ENCODE measurements at places on chromosomes 2 and 18.

DNA sequence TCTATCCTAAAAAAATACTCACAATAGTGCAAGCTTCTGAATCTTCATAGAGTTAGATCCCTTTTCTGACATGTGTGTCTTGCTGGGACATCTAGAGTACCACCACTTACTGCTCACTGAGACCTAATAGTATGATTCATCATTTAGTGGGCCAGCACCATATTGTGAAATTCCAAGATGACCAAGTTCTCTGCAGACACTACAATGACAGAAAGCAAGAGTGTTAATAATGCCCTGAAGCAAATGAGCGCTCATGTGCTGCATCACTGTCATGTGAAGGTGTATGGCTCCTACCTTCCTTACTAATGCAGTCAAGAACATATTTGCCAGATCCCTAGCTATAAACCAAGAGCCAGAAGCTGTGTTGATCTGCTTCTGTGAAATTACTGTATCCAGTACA lies 606.2 kb upstream of the NXPH2 start:
- no peak for DNase-seq

GRCh38 chr2:9549420-9549819 lies 6.2 kb downstream of the ADAM17 start:
- no peak for DNase-seq

GRCh38 chr18:8176109-8176508 lies 433.1 kb upstream of the RAB12 start:
- DNase-seq = no peak

GRCh38 chr2:72527424-72527823 lies 298.4 kb downstream of the EXOC6B start:
- DNase-seq = no peak

- DNase-seq = no peak
Observed at GRCh38 chr18:8562070-8562469, 47.2 kb upstream of the RAB12 start.

DNA sequence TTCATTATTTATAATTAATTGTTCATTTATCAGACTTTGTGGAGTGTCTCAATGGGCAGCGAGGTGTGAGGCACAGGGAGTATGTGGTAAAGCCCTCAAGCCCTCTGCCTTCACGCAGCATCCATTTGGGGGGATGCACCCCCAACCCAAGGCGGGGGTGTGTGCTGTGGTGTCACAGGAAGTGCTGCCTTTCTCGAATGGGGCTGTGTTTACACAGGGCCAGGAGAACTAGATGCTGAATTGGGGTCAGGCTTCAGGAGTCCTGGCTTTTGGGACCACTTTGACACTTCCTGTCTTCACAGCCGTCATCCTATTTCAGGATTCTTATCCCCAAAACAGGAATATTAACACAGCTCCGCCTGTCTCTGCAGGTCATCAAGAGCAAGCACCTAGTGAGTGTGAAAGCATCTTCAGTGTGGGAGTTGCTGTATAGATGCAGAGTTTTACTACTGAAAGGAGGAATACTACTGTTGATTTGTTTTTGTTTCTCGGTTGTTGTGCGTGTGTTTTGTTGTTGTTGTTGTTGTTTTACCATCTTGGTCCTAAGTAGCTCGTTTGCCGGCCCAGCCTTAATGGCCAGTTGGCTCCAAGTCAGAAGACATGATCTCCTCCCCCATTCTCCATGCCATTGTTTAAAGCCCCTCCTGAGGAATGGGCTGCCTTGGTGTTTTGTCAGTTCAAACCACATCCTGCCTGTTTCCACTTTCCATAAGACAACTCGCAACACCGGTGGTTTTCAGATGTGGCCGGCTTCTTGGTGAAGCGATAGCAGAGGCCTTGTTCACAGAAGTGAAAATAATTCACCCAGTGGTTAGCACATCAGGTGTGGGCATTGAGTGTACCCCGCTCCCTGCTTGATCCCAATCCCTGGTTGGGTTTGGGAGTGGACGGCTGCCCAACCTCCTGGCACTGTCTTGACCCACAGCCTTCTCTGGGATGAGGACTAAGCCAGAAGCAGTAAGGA lies 221.3 kb downstream of the BCL2 start:
- DNase-seq = no peak

DNA sequence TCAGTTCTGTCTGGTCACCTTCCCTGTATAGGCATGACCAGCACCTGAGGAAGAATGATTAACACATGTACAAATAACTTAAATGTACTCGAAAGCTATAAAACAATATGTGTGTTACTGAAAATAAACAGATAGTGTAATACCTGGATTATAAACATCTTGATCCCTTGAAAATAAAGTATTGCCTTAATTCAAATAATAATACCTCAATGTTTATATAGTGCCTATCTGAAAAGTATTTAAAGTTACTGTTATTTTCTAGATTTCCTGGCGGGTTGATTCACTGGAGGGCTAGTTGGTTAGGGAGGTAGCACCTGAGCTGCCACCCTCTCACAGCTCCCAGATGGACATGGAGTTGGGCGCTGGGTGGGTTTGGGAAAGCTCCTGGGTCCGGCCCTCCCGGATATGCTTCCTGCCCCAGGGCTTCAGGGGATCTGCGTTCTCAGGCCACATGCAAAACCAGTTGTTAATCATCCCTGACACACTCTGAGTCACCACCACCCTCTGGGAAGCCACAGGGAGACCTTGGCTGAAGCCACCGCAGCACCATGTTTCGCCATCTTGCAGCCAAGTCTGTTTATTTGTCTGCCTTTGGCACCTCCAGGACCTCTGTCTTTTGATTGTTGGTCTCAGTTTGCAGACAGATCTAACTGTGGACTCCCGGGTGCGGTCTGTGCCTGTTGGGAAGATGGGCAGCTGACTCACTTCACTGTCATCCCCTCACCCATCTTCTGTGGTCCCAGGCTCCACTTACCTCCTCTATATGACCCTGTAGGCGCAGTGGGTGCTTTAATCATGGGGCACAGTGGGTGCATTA lies 35.3 kb downstream of the RAB31 start:
- peak; percentile 88 for DNase-seq

DNA sequence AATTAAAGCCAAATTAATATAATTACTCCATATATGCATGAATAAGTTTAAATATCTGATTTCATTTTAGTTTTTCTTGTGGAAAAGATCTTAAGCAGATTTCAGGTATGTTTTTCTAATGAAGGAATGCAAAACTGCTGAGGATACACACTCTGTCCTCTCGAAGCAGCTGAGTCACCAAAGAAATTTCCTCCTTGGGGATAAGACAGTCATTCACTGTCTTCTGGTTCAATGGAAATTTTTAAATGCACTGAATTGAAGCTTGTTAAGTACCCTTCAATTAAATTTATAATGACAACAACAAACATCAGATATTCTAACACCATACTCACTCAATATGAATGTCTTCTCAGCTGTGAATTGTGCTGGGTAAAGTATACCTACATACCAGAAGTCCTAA lies 101.5 kb upstream of the DNER start:
- no peak for DNase-seq

DNA sequence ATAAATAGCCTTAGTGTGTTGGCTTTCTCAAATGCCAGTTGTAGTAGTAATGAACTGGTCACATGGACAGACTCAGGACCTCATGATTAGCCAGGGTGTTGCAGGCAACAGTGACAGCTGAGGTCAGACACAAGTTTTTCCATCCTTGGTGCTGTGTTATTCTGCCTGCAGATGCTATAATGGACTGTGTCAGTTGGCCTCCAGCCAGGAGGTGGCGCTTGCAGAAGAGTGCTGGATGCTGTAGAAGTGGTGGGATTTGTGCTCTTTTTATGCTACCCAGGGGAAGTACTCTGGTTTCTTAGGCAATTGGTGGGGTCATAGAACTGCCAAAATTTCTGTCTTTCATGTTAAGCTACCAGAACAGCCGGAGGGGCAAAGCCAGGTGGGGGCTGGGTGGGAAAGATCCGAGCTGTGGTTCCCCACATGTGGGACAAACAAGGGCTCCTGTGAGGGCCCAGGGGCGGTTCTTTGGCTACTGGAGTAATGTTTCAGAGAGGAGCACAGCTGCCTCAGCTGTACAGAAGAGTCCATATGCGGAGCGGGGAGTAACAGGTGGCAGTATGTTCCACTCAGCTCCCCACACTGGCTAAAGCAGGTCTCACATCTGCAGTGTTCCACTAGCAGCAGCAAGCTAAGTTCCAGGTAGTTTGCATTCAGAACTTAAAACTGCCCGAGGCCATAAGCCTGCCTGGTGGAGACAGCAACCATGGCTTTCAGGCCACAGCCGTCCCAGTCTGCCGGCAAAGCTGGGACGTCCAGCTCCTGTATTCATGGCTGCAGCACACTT lies 104.4 kb downstream of the GULP1 start:
- no peak for DNase-seq

DNA sequence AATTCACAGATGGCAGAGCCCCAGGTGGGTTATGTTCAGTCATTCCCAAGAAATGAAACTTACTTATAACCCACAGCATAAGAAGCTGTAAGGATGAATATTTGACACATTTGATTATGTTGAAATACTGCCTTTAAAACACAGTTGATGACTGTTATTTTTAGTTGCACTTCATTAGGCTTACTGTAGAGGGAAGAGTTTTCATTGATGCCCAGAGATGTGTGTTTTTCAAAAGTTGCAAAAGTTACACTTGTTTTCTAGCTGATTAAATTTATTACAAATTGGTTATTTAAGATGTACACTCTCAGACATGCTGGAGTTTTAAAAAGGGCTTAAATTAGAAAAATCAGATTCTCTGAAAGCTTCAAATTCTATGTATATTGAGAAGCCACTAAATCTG lies 506.1 kb downstream of the PARD3B start:
- DNase-seq = no peak

GRCh38 chr2:38432820-38433606 lies 55.9 kb upstream of the ATL2 start:
- no peak for DNase-seq

DNA sequence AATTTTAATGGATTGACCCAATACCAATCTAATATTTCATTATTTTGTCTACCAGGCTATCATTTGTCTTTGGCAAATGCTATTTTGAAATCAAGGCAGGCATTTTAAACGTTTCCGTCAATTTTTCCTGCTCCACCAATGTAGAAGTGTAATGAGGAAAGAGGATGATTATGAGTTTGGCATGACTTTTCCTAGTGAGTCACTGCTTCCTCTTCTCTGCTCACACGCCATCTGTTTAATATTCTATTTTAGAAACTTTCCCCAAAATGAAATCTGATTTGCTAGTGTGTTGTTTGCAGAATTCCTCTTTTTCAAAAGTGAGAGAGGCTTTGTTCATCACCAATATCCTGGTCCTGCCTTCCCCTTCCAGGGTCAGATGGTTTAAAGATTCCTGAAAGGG lies 42.5 kb upstream of the PID1 start:
- no peak for DNase-seq

- DNase-seq = no peak
Observed at GRCh38 chr18:30763902-30764350, 278.6 kb downstream of the DSC3 start.

GRCh38 chr2:29920631-29921559 lies 491 bp downstream of the ALK start:
- DNase-seq = no peak

DNA sequence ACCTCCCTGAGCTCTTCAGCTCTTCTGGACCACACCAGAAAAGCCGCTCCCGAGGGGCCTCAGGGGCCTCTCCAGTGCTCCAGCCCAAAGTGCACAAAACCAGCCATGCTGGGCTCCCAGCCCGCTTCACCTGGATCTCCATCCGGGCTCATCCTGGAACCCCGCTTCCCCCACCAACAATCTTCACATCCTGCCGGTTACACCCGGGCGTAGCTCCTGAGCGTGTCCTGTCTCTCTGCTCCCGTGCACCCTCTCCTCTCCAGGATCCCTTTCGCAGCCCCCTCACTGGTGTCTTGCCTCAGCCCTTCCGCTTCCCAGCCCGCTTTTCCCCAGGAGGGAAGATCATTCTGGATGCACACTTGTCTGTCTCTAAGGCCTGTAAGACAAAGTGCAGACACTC lies 123.7 kb upstream of the GLI2 start:
- DNase-seq = no peak

DNA sequence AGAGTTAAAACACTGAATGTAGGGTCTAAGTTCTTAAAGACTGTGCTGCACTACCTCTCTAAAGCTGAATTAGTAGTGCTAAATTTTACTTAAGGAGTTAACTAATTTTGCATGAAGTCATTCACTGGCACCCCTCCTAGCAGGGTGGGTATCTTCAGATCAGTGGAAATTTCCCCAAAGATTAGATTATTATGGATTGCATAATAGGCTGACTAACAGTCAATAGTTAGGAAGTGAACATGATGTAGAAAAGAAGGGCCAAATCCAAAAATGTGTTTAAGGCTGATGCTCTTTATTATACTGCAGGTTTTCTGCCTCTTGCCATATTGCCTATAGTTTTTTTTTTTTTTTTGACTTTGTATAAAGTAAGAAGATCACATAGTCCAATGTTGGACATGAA lies 5.2 kb downstream of the ZNF638 start:
- no peak for DNase-seq

GRCh38 chr2:112795774-112796173 lies 11.5 kb upstream of the IL1A start:
- peak; percentile 79 for DNase-seq

- no peak for DNase-seq
Observed at GRCh38 chr2:2590141-2590540, 259.1 kb upstream of the MYT1L start.

GRCh38 chr2:137968477-137969417 lies 4.5 kb downstream of the HNMT start:
- DNase-seq = no peak

- no peak for DNase-seq
Observed at GRCh38 chr18:47341678-47342077, 90.2 kb upstream of the SKOR2 start.

DNA sequence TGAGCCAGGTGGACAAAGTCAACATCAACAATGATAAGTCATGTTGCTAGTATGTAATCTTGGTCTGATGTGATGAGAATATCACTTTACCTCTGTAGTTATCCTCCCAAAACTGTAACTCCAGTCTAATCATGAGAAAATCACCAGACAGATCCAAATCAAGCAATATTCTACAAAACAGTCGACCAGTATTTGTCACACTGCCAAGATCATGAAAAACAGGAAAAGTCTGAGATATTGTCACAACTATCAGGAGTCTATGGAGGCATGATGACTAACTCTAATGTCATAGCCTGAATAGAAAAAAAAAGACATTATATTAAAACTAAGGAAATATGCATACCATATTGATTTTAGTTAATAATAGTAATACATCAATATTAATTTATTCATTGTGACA lies 1883.3 kb upstream of the CELF4 start:
- no peak for DNase-seq

DNA sequence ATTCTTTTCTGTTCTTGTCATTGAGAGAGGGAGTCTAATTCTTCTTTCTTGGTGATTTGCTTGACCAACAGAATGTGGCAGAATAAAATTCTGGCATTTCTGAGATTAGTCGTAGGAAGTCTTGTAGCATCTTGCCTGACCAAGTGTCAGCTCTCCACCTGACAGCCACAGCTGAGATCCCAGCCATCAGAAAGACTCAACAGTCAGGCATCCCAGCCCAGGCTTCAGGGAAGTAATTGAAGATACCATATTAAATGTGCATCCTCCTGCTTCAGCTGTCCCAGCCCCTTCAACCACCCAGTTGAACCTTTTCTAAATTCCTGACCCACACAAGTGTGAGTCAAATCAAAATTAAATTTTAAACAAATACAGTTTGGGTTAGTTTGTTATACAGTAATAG lies 208.3 kb downstream of the PIK3C3 start:
- DNase-seq = no peak

- DNase-seq = no peak
Observed at GRCh38 chr2:187936228-187936627, 355.4 kb upstream of the GULP1 start.

- peak; percentile 20 for DNase-seq
Observed at GRCh38 chr2:26847655-26848335, at the start of gene DPYSL5. DPYSL5 (plus strand) TSS chr2:26848132; CDS start chr2:26898500, 50,368 bp downstream.

GRCh38 chr2:240278661-240279060 lies 138.2 kb upstream of the OTOS start:
- DNase-seq = no peak

GRCh38 chr2:241151934-241152660 lies 1.8 kb downstream of the PPP1R7 start:
- no peak for DNase-seq
